AG04449 (cell line): ENCODE measurements at places on chromosomes 4 and X.

DNA sequence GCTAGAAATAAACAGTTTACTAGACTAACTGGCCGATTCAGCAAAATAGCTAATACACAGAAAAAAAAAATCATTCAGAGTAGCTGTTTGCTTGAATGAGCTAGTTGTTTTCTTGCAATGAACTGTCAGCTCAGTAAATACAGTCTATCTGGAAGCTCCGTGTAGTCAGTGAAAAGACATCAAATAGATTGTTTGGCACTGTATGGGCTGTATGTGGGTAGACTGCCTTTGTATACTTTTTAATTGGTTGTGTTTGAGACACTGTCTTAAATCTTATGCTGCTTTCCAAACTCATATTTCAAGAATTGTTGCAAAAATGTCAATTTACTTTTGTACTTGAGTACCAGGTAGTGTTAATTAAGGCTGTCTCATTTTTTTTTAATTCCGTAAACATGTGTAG is 61.6 kb upstream of the GPR174 start:
- no peak for DNase-seq

DNA sequence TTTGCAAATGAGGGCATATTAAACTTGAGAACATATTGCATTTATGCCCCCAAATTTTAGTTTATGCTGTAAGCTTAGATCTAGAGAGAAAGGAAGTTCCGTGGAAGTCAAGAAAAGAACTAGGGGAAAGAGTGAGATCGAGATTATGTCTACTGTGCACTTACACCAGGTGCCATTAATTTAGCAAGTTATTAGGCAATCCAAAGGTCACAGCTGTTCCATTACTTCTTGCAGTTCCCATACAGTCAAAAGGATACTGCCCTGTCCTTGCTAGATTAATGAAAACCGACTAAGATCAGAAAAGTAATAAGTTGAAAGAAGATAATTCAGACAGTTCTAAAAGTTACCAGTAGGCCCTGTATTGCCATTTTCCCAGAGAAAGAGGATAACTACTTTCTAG is 49.3 kb upstream of the SLC7A11 start:
- DNase-seq, result no peak

GRCh38 chrX:40504801-40505605 is 75.8 kb upstream of the ATP6AP2 start:
- DNase-seq, result peak; percentile 80

GRCh38 chr4:128715616-128716015 is 93.9 kb upstream of the JADE1 start:
- peak; percentile 45 for DNase-seq

DNA sequence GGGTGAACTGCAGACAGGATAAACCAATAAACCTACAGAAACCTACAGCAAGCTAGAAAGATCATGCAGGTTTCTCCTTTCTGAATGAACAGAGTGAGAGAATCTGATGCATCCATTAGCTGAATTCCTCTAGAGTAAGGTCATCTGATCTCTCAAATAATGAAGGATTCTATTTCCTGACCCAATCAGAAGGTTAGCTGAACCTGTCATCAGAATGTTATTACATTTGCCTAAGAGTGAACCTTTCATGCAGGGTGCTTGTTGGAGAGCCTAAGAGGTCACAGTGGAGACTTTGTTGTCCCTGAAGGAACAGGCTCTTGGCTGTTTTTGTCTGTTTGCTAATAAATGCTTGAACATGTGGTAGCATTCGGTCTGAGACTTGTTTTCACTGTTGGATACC is 24.0 kb downstream of the MEPE start:
- DNase-seq, result no peak

GRCh38 chr4:173917255-173917960 is 366.1 kb downstream of the FBXO8 start:
- no peak for DNase-seq

GRCh38 chr4:172124656-172125308 is 311.6 kb downstream of the GALNTL6 start:
- DNase-seq, result no peak

DNA sequence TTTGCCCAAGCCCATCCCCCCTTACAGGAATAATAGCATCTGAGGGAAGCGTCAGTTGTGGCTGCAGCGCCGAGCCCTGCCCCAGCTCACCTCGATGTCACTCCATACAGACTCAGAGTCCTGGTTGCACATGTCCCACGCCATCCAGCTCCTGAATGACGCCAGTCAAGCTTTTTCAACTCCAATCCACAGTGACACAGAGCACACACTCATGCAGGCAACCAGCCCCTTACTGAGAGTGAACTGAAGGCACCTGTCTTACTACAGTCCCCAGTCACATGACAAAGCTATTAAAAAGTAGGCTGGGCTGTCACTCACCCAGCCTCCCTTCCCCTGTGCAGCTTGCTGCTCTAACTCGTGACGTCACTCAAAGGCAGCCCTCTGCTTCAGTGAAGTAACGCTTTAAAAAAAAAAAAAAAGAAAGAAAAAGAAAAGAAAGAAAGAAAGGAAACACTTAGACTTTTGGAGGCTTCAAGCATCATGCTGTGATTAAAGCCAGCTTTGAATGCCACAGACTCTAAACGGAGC is at the start of gene PPARGC1A:
Gene PPARGC1A, minus strand, starts transcription at position 234 of the 528 bp plus-strand sequence. Its CDS starts 90 bp downstream, at position 144.
- no peak for DNase-seq

DNA sequence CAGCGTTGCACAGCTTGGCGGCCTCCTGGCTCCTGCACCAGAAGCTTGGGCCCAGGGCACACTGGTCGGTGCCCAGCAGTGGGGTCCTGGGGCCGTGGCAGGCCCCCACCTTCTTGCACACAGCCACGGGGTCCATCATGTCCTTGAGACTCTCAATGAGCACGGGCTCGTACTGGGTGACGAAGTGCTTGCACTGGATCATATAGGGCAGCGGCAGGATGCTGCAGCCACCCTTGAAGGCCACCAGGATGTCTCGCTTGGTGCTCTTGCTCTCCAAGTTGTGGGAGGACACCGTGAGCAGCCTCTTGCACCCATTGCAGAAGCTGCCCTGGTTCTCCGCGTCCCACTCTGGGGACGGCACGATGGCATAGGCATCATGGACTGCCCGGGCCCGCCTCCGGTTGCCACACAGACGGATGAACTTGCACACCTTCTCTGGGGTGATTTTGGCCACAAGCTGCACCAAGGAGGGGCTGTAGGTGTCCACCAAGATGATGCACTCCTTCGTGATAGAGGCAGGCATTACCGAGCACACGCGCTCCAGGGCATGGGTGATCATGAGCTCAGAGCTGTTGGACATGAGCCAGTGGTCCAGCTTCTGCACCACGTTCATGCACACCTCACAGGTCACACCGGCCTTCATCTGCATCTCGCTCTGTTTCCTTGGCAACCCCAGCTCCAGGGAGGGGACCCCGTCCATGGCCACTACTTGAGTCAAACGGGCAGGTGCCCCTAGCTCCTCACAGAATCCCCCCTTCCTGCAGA is 1.2 kb downstream of the PSAPL1 start:
- no peak for DNase-seq

DNA sequence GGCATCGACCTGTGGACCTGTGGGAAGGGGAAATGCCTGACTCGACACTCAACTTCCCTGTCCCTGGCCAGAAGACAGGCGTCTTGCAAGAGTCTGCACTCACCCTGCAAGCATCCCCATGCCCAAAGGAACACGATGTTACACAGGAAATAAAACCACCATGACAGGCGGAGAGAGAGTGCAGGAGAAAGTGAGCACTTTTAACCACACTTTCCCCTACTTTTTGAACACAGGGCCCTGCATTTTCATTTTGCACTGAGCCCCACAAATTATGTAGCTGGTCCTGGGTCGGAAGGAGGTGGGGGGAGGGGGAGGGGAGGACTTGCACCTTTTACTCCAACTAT is 13.8 kb upstream of the MAN2B2 start:
- no peak for DNase-seq

DNA sequence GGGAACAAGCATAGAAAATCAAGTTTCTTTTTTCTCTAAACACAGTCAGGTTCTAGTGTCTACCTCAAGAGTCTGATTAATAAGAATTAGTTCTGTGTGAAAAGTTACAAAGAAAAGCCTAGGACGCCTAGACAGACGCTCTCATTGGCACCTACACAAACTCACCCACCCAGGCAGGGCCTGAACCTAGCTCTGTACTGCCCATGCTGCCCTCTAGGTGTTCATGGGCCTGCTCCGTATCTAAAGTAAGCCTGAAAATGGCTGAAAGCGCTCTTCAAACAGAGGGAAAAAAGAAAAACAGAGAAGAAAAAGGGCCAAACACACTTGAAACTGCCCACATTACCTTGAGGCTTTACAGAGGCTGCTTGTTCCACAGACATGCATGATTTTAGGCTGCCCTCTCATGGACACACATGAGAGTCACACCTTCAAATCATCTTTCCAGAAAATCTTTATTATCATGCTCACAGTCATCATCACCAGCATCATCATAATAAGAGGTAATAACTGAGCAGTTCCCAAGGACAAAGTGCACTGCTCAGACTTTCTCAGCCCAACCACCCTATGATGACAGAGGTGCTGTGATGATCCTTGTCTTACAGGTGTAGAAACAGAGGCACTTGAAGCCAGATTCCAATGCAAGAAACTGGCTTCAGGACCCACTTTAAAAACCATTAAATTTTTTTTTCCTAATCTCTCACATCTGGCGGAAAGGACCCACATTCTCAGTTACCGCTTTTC is 49.6 kb downstream of the MAP7D2 start:
- DNase-seq, result no peak

DNA sequence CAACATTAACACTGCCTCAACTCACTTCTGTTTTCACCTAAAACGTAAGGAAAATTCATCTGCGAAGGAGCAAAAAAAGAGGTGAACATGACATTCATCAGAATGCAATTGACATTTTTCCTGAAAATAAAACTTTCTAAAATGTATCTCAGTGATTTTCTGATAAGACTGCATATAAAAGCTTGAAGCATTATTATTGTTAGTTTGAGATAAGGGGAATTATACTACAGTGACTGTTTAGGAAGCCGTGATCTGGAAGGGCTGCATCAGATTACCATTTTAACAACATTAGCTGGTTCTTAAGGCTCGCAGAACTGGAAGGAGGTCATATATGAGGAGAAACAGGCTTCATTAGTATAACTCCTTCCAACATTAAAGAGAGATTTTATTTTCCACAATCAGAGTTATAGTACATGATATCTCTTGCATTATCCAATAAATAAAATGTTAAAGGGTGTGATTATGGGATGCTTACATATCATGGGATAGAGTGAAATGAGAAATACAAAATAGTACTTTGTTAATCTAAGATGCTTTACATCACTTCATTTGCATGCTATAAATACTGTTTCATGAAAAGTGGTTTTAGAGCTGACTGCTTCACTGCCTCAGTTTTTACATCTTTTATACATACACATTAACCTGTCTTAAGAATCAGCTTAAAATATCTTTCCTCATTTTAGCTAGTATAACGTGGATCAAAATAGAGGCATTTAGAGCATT is 1820.1 kb upstream of the TENM3 start:
- DNase-seq, result no peak

DNA sequence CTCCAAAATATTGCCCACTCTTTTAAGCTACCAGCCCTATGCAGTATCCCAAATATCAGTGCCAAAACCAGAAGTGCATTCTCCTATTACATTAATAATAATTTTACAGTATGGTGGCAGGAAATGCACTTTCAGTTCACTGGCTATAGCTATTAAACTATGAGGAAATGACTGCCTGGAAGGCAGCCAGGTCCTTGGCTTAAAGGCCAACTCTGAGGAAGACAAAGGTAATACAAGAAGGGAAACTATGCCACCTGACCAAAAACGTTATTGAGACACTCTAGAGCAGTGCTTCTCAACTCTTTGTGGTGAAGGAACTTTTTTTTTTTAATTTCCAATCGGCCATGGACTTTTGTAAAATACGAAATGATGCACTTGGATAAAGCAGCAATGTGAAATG is 133.6 kb upstream of the VAMP7 start:
- DNase-seq, result no peak

- no peak for DNase-seq
These were observed 21.0 kb downstream of the MSN start for GRCh38 chrX:65688403-65688871.

GRCh38 chr4:7419961-7420660 is 14.6 kb downstream of the PSAPL1 start:
- no peak for DNase-seq

GRCh38 chr4:48752246-48752645 is 27.8 kb downstream of the FRYL start:
- no peak for DNase-seq

DNA sequence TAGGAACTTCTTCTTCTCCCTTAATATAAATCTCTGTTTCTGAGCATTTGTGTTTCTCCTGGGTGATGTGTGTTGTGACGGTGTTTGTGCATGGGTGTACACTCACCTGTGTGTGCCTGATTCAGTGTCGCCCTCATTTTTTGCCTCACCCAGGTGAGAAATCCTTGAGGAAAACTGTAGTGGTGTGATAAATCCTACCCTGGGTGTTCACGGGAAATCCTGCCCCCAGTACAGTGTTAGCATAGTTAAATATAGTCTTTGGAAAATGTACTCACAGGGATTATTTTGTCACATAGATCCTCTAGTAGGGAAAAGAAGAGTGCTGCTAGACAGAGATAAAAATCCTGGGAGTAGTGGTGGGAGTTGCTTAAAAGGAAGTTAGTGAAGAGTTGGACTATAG is 291.9 kb upstream of the PITX2 start:
- DNase-seq, result no peak

DNA sequence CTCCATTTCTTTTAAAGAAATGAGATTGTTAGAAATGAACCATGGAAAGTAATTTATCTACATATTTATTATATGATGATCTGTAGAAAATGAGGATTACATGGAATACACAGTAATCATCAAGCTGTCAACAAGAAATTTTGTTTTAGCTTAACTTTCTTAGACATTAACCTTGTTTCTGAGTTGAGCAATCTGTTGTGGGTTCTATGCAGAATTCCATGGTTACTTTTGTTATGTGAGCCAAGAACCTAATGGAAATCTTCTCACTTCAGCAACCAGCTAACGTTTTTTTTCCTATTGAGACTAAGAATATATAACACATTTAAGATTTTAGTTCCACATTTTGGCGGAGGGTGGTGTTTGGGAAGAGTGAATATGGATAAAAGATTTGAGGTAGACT is 136.1 kb upstream of the SLC4A4 start:
- no peak for DNase-seq

GRCh38 chr4:113684534-113685091 is 76.9 kb downstream of the CAMK2D start:
- DNase-seq, result no peak

- no peak for DNase-seq
These were observed 48.4 kb downstream of the ARHGAP10 start for GRCh38 chr4:147780137-147780777.

DNA sequence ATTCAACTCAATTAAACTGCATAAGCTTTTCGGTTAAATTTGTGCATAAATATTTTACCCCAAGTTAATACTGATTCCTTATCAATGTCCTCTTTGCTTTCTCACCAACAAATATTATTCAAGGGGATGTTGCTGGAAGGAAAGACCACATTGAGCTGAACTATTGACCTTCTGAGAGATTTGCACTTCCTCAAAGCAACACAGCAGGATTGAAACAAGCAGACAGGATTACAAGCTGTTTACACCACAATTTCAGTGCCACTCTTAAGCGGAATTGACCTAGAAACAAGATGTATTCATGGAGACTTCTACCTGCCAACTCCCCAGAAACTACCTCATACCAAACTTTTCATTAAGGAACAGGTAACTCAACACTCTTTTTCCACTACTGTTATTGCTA is 96.5 kb upstream of the DUSP21 start:
- DNase-seq, result no peak

- DNase-seq, result no peak
These were observed 55.8 kb downstream of the BCOR start for GRCh38 chrX:40041915-40042314.
